Right lung (tissue), 10 donors: ENCODE measurements at places on chromosomes 5 and 9. TPM values are rescaled to one million over a fixed set of nuclear protein-coding genes. Genes with fewer than 3 reads are reported as not detected.

Gene PCDHB14
- 9.3 TPM for polyA plus RNA-seq

DNA sequence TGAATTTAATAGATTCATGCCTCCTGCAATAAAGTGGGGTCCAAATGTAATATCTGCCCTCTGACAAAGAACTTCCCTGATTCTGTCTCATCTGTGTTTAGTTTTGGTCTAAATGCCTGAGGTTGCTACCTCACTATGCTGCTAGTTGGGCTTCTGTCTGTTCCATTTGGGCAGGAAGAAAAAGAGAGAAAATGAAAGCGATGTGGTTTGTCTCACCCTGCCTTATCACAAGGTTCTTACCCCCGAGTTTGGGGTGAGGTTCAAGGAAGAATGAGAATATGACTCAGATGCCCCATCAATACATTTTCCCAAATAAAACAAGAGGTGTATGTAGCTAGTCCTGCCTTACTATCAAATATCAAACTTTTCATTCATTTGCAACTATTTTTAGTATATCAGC is 132.1 kb upstream of the MTAP start:
- no peak for DNase-seq

DNA sequence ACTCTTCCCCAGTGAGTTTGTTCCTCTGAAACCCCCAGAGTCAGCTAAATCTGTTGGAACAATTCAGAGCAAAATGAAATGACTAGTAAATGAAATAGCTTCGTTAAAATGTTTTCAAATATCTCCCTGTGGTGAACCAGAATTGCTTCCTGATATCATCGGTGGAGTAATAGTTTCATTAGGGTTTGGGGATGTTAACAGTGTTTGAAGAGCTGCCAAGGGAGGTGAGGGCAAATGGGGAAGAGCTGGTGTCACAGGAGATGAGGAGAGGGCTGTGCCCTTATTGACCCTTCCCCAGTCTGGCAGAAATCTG is 4.3 kb upstream of the C7 start:
- no peak for DNase-seq

GRCh38 chr5:1235379-1235778 is 10.2 kb downstream of the SLC6A18 start:
- no peak for DNase-seq

GRCh38 chr5:91885291-91886265 is 502.5 kb upstream of the ARRDC3 start:
- DNase-seq = no peak

GRCh38 chr5:154465169-154465568 is 12.9 kb downstream of the HAND1 start:
- DNase-seq = no peak

DNA sequence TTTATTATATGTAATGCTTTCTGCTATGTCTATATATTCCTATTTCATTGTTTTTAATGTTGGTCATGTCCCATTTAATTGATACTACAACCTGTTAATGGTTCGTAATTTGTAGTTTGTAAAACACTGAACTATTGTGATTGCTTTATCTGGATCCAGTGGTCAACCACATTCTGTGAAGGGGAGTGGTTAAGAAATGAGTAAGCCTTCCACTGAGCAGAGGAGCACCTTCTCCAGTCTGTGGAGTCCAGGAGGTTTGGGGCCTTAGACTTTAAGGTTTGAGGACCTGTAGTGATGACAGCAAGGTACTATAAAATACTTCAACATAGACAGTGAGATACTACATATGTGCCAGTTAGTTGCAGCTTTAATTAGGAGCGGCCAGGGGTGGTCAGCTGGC is 67.7 kb upstream of the RAD23B start:
- no peak for DNase-seq
